ENCODE measurements at places on chromosomes 16 and 17. TPM values are rescaled to one million over a fixed set of nuclear protein-coding genes. Genes with fewer than 3 reads are reported as not detected.

The ALOX12 gene
- polyA plus RNA-seq, result not detected

The C16orf90 gene
- polyA plus RNA-seq, result not detected

The CLEC19A gene
- not detected for polyA plus RNA-seq

GRCh38 chr16:10003486-10003885 lies 178.7 kb downstream of the GRIN2A start:
- H3K4me3 ChIP-seq, result no peak overlapping the region
- no peaks in the 10 kb centered on the region for H3K36me3 ChIP-seq
- no peaks in the 10 kb centered on the region for H3K27me3 ChIP-seq

DNA sequence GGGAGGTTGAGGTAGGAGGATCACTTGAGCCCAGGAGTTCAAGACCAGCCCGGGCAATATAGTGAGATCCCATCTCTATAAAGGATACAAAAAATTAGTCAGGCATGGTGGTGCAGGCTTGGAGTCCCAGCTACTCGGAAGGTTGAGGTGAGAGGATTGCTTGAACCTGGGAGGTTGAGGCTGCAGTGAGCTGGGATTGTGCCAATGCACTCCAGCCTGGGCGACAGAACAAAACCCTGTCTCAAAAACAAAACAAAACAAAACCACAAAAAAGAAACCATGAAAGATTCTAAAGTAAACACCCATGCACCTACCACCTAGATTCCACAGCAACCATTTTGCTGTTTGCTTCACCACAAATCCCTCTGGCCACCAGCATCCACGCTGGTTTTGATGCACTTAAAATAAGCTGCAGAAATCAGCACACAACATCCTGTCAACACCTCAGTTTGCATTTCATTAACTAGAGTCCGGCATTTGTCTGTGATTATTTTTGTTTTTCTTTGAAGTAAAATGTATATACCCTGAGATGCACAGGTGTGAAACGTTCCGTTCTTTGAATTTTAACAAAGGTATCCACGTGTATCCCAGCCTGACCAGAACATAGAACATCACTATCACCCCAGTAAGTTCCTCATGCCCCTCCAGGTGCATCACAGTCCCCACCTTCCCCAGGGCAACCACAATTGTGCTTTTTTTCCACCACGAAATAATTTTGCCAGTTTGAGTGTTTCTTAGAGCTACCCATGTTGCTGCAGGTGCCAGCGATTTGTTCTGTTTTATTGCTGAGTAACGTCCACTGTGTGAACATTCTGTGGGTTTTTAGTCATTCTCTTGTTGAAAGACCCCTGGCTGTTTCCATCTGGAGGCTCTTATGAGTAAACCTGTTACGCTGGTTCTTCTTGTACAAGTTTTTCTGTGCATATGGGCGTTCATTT lies 191.5 kb downstream of the SEC14L1 start:
- DNase-seq, result no peak
- H3K36me3 ChIP-seq, result no peaks in the 10 kb centered on the region
- H3K4me3 ChIP-seq, result no peak overlapping the region
- peak overlapping the region; percentile 48 for H3K27ac ChIP-seq

GRCh38 chr17:79089720-79090442 lies 15.3 kb downstream of the ENGASE start:
- no peak overlapping the region for H3K27ac ChIP-seq
- no peak overlapping the region for H3K4me3 ChIP-seq
- H3K36me3 ChIP-seq, result peaks cover 23% of the 10 kb centered on the region
- no peak for DNase-seq
- H3K27me3 ChIP-seq, result peaks cover 21% of the 10 kb centered on the region
- no peaks in the 10 kb centered on the region for H3K4me1 ChIP-seq

DNA sequence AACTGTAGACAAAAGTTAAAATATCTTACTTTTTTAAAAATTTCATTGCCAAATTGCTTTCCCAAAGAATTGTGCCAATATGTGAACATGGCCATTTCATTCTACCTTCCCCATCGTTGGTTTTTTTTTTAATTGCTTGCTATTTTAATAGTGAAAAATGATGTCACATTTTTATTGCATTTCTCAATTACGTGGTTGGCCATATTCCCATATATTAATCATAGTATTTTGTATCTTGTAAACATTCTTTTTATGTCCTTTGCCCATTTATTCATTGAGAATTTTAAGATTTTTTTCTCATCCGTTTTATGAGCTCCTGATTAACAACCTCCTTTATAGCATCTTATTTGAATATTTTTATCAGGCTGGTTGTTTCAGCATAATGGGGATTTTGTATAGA lies 7.2 kb downstream of the OMG start:
- no peaks in the 10 kb centered on the region for H3K27me3 ChIP-seq
- no peak for DNase-seq
- no peak overlapping the region for H3K27ac ChIP-seq
- no peaks in the 10 kb centered on the region for H3K4me1 ChIP-seq
- no peak overlapping the region for H3K4me3 ChIP-seq
- H3K36me3 ChIP-seq, result no peaks in the 10 kb centered on the region

- DNase-seq, result no peak
- H3K4me1 ChIP-seq, result no peaks in the 10 kb centered on the region
- no peaks in the 10 kb centered on the region for H3K36me3 ChIP-seq
- H3K27me3 ChIP-seq, result no peaks in the 10 kb centered on the region
Measured at GRCh38 chr16:29644973-29645693, 17.9 kb upstream of the SPN start.

- no peaks in the 10 kb centered on the region for H3K36me3 ChIP-seq
- peaks cover 4% of the 10 kb centered on the region for H3K27me3 ChIP-seq
- DNase-seq, result no peak
- H3K4me1 ChIP-seq, result no peaks in the 10 kb centered on the region
- no peak overlapping the region for H3K27ac ChIP-seq
Measured at GRCh38 chr17:70642059-70642458, 472.7 kb downstream of the KCNJ2 start.

- no peak overlapping the region for H3K4me3 ChIP-seq
- H3K4me1 ChIP-seq, result no peaks in the 10 kb centered on the region
- DNase-seq, result peak; percentile 67
- H3K36me3 ChIP-seq, result no peaks in the 10 kb centered on the region
- H3K27me3 ChIP-seq, result no peaks in the 10 kb centered on the region
Measured at GRCh38 chr17:38508954-38509771, 80.9 kb downstream of the ARHGAP23 start.

DNA sequence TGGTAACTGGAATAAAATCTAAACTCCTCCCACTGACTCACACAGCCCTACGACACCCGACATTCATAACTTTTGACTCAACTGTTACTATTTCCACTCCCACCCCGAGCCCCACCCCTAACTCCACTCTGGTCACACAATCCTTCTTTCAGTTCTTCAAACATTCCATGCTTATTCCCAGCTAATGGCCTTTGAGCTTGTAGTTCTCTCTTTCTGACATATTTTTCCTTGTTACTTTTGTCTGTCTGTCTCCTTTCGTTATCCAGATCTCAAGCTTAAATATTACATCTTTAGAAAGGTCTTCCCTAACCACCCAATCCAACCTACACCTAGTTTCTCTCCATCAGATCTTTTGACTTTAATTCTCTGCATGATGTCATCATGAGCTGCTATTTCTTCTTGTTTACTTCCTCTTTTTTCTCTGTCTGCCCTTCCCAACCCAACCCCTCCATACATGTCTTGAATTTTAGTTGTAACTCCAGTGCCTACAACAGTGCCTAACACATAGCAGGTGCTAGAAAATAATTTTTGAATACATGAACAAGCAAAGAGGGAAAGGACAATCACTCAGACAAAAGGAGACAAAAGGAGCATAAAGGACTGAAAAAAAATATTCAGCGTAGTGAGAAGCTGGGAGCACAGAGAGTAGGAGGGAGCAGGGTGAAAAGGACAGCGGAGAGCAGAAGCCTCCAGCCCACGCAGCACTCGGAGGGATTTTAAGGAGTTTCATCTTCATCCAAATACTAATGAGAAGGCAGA lies 65.2 kb upstream of the SMIM36 start:
- no peaks in the 10 kb centered on the region for H3K36me3 ChIP-seq
- H3K4me1 ChIP-seq, result no peaks in the 10 kb centered on the region
- H3K27ac ChIP-seq, result peak overlapping the region; percentile 35
- DNase-seq, result no peak
- no peaks in the 10 kb centered on the region for H3K27me3 ChIP-seq

DNA sequence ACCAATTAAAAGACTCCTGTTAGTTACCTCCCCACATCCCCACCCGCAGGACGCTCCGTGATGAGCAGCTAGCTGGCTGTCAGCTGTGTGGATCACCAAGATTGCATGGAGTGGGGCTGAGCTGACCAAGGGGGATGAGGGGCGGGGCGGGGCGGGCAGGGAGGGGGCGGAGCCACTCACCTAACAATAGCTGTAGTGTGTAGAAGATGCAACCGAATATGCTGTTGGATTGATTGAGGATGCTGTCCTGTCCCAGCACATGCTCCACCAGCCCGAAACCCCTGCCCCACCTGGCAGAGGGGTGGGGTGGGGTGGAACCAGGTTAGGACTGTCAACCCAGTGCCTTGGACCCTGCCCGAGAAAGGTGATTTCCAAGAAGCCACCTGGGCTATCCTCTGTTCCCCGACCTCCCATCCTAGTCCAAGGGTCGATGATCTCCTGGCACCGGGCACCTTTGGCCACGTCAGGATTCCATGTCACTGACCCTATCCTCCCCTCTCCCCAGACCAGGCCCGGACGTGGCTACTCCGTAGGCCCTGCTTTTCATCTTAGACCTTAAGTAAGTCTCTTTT lies 1.4 kb downstream of the VKORC1 start:
- H3K4me3 ChIP-seq, result no peak overlapping the region
- H3K27ac ChIP-seq, result no peak overlapping the region
- DNase-seq, result no peak
- H3K4me1 ChIP-seq, result peaks cover 6% of the 10 kb centered on the region

DNA sequence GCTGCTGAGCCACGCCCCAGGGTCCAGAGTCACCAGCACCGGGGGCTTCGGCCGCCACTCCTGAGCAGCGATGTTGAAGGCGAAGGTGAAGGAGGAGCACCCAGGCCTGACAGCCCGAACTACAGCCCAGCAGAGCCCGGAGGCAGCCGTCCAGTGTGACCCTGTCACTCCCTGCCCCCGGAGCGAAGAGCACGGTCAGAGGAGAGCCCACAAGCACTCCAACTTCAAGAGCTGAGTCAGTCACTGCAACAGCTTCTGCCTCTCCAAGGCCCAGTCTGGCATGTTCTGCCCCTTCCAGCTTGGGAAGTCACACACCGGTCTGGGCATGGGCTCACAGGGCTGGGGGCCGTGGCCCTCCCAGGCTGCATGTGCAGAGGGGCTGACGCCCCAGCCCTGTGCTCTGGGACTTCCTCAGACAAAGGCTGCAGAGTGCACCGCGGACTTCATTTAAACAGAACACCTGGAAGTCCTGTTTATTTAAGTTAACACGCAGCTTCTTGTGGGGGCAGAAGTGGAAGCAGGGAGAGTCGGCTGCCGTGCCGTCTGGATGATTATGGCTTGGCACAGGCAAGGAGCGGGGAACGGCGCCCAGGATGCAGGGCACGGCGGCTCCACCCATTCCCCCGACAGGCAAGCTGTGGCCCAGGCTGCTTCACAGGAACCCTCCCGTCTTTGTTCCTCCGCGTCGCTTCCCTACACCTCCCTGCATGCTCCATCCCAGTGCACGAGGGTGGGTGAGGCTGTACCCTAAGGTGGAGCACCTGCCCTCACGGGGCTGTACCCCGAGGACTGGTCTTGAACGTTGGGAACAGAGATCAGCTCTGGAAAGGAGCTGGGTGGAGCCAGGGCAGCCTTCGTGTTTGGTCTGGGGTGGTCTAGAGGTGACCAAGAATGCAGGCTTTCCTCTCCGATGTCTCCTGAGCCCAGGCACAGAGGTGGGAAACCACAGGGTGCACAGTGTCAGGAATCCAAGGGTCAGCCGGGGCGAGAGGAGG lies 68.9 kb upstream of the METRNL start:
- H3K27ac ChIP-seq, result no peak overlapping the region
- H3K36me3 ChIP-seq, result no peaks in the 10 kb centered on the region
- DNase-seq, result no peak

- no peaks in the 10 kb centered on the region for H3K27me3 ChIP-seq
- peaks cover 8% of the 10 kb centered on the region for H3K4me1 ChIP-seq
Measured at GRCh38 chr17:28846231-28846630, 3.6 kb upstream of the FAM222B start.

- no peaks in the 10 kb centered on the region for H3K36me3 ChIP-seq
- H3K4me3 ChIP-seq, result no peak overlapping the region
- no peak for DNase-seq
- H3K4me1 ChIP-seq, result no peaks in the 10 kb centered on the region
- no peak overlapping the region for H3K27ac ChIP-seq
Measured at GRCh38 chr16:84572096-84572495, 45.8 kb downstream of the COTL1 start.

GRCh38 chr17:63116967-63117830 lies 151.2 kb downstream of the TANC2 start:
- no peaks in the 10 kb centered on the region for H3K27me3 ChIP-seq
- H3K36me3 ChIP-seq, result no peaks in the 10 kb centered on the region
- H3K27ac ChIP-seq, result no peak overlapping the region
- peak; percentile 81 for DNase-seq
- H3K4me1 ChIP-seq, result no peaks in the 10 kb centered on the region

GRCh38 chr17:76881966-76882365 lies 13.8 kb downstream of the MGAT5B start:
- no peak for DNase-seq
- no peaks in the 10 kb centered on the region for H3K4me1 ChIP-seq

GRCh38 chr17:2929881-2930533 lies 133.4 kb downstream of the OR1D5 start:
- no peaks in the 10 kb centered on the region for H3K4me1 ChIP-seq
- no peaks in the 10 kb centered on the region for H3K36me3 ChIP-seq
- H3K4me3 ChIP-seq, result no peak overlapping the region
- H3K27ac ChIP-seq, result no peak overlapping the region
- H3K27me3 ChIP-seq, result no peaks in the 10 kb centered on the region

- no peaks in the 10 kb centered on the region for H3K36me3 ChIP-seq
- peak overlapping the region; percentile 90 for H3K27ac ChIP-seq
- H3K4me3 ChIP-seq, result peak overlapping the region; percentile 25
- no peaks in the 10 kb centered on the region for H3K27me3 ChIP-seq
- peaks cover 31% of the 10 kb centered on the region for H3K4me1 ChIP-seq
Measured at GRCh38 chr17:82592767-82593589, 55.3 kb downstream of the WDR45B start.

DNA sequence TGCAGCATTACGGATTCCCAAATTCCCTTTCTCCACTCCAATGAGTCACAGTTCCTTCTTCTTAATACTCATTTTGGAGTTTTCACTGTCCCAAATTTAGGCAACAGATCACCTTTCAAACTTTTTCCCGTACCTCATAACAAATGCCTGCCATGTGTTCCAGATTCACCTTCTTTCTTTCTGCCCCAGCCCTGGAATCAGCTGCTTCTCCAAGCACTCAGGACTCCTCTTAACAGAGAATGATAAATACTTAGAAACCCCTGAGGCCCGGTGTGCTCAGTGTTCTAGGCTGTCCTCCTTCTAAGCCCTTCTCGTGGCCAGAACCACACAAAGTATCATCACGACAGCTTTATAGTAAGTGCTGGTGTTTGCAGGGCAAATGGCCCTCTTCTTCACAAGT lies 14.9 kb downstream of the CSNK1D start:
- no peaks in the 10 kb centered on the region for H3K4me1 ChIP-seq
- no peak overlapping the region for H3K27ac ChIP-seq
- no peak overlapping the region for H3K4me3 ChIP-seq
- H3K36me3 ChIP-seq, result no peaks in the 10 kb centered on the region

Measured in adrenal gland (tissue), 19 donors.